Ovary (tissue), 10 donors: ENCODE measurements at places on chromosomes 12 and 14. TPM values are rescaled to one million over a fixed set of nuclear protein-coding genes. Genes with fewer than 3 reads are reported as not detected.

DNA sequence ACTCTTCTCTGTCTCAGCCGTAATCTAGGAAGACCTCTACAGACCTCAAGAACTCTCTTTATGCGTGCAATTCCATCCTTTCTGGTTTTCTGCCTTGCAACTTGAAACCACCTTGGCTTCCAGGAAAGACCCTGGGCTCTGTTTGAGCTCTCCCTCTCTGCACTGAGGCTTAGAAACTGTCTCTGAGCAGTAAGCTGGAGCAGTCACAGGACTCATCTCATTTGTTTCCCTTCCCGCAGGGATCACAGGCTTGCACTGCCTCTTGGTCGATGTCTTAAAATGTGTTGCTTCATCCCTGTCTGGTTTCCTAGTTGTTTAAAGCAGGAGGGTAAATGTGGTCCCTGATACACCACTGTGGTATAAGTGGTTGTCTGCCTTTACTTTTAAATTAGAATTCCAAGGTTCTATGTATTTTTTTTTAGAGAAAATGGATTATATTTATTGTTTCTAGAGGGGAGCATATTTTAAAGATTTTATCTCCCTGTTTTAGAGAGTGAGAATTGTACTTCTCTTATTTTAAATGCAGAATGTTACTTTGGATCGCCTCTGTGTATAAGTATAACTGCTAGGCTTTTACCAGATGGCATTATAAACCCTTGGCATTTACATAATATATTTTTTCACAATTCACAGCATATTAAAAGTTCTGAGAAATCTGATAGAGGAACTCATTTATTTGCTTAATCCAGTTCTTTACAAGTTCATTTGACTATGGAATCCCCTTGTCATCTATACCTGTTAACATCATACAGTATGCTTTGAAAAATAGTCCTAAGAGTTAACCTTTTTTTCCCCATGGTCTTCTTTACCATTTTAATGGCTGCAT is 26.4 kb downstream of the EID3 start:
- no peaks in the 10 kb centered on the region for H3K4me1 ChIP-seq
- H3K4me3 ChIP-seq, result no peak overlapping the region
- H3K27me3 ChIP-seq, result no peaks in the 10 kb centered on the region
- H3K36me3 ChIP-seq, result no peaks in the 10 kb centered on the region
- DNase-seq, result no peak
- H3K27ac ChIP-seq, result no peak overlapping the region

DNA sequence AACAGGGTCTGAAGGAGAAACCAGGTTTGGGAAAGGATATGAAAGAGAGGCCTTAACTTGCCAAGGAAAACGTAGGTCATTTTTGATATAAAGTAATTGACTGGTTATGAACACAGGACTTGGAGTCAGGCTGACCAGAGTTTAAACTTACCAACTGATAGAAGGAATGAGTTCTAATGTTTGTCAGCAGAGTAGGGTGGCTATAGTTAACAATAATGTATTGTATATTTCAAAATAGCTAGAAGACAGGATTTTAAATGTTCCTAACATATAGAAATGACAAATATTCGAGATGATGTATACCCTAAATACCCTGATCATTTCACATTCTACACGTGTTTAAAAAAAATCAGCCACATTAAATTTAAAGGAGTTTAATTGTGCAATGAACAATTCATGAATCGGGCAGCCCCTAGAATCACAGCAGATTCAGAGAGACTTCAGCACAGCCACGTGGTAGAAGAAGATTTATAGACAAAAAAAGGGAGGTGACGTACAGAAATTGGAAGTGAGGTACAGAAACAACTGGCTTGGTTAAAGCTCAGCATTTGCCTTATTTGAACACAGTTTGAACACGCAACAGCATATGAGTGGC is 52.5 kb upstream of the PLEKHG7 start:
- no peak for DNase-seq
- no peaks in the 10 kb centered on the region for H3K36me3 ChIP-seq
- no peak overlapping the region for H3K27ac ChIP-seq
- no peak overlapping the region for H3K4me3 ChIP-seq

- no peaks in the 10 kb centered on the region for H3K4me1 ChIP-seq
- no peak overlapping the region for H3K4me3 ChIP-seq
- H3K36me3 ChIP-seq, result no peaks in the 10 kb centered on the region
- no peak overlapping the region for H3K27ac ChIP-seq
Measured at GRCh38 chr14:72952171-72952570, 25.9 kb downstream of the DCAF4 start.

The CCDC60 gene
- polyA plus RNA-seq, result not detected

DNA sequence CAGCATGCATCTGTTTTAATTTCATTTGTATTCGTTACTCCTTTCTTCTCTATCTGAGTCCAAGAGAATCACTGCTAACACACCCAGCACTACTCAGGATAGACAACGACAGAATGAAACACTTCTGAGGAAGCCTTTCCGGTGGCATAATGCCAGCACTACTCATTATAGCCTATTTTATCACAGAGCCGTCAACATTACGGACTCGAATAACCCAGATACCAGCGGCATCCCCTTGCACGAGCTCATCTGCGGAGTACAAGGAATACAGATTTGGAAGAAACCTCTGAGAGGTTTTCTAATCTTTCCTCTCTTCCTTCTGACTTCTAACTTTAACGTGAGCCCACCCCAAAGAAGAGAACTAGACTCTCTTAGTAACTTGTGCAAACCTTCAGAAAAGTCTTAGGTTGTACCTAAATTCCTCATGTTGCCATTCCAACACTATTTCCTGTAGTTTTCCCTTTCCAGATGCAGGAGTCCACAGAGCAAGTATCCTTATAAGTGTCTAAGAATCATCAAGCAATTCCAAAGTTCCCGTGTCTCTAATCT is 248.1 kb downstream of the APAF1 start:
- H3K4me3 ChIP-seq, result no peak overlapping the region
- no peaks in the 10 kb centered on the region for H3K27me3 ChIP-seq
- no peak overlapping the region for H3K27ac ChIP-seq
- H3K4me1 ChIP-seq, result peaks cover 6% of the 10 kb centered on the region
